ENCODE measurements at places on chromosomes 1 and 21. TPM values are rescaled to one million over a fixed set of nuclear protein-coding genes. Genes with fewer than 3 reads are reported as not detected.

DNA sequence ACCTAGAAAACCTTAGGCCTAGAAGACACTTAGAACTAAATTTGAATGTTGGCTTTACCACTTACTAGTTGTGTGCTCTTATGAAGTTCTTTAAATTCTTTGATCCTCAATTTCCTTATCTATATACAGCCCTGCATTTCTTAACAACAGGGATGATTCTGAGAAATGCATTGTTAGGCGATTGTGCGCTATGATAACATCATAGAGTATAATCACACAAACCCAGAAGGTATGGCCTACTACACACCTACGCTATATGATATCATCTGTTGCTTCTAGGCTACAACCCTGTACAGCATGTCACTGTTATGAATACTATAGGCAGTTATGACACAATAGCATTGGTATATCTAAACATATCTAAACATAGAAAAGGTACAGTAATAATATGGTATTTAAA, 137.4 kb downstream of the CHD1L start:
- H3K4me3 ChIP-seq = no peak overlapping the region
- peaks cover 5% of the 10 kb centered on the region for H3K27me3 ChIP-seq
- no peaks in the 10 kb centered on the region for H3K4me1 ChIP-seq
- H3K27ac ChIP-seq = no peak overlapping the region

DNA sequence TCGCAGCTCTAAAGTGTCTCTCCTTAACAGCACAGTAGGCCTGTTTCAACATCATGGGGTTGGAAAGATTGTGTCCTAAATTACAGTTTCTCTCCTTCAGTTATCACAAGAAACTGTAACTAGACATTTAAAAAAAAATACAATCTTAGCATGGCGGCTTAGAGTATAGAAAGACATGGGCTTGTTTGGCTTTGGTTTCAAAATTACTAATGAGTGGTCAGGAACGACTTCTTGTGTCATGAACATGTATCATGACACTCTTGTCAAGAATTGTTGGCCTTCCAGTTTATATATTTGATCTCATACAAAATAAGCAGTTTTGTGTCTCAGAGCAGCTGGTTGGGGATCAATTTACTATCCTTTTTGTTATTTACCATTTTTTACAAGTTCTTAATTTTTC, 2.1 kb downstream of the GJA8 start:
- H3K4me1 ChIP-seq = no peaks in the 10 kb centered on the region
- DNase-seq = no peak

RYR2 gene
- not detected for total RNA-seq

DNA sequence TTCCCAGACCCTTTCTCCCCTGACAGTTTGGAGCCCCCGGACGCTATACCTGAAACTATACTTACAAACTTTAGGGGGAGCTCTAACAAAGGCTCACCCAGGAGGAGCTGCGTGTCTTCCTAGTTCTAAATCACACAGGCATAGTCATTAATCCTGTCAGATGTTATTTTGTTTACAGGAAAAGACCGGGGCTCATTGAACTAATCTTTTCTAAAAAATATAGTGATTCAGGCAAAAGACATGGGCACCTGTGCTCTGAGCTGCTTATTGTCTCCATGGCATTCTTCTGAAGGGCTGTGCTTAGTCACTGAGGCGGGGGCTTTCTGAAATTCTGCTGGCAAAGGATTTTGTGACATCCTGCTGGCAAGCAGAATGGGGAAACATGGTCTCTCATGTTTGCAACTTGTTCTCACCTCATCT, 1577.0 kb downstream of the NCAM2 start:
- DNase-seq = no peak
- H3K27ac ChIP-seq = no peak overlapping the region
- no peaks in the 10 kb centered on the region for H3K27me3 ChIP-seq
- no peaks in the 10 kb centered on the region for H3K36me3 ChIP-seq
- H3K4me3 ChIP-seq = no peak overlapping the region

OLIG2 gene
- not detected for total RNA-seq

OR2L3 gene
- total RNA-seq = not detected

DNA sequence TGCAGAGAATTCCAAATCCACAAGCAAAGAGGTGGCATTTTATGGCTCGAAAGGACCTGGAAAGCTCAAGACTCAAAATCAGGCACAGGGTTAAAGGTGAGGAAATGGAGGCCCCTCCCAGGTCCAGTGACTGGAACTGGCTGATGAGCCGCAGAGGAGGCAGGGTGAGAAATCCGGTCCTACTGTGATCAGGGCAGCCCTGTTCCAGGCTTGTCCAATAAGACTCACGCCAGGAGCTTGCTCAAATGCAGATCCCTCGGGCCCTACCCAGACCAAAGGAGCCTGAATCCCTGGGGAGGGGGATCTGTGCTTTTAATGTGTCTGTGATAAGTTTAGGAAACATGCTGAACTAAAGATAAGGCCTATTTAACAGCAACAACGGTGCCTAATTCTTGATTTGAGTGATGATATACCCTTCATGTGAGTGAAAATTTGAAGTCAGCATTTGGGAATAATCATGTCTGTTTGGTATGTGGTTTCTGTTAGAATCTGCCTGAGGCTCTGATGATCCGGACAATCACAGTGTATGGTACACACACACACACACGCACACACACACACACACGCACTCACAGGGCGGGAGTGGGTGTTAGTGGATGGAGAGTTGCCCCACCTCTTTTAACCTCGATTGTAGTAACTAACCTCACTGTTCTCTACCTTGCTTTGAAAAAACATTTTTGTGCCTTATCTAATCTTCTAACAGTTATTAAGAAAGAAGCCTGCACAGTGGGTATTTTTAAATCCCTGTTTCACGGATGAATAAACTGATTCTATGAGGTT, 54.1 kb upstream of the LYST start:
- DNase-seq = no peak
- H3K4me3 ChIP-seq = no peak overlapping the region
- peaks cover 61% of the 10 kb centered on the region for H3K4me1 ChIP-seq

ANKRD34A gene
- total RNA-seq = 1.4 TPM
